GM12878 (cell line): ENCODE measurements at places on chromosomes 3 and 15. TPM values are rescaled to one million over a fixed set of nuclear protein-coding genes. Genes with fewer than 3 reads are reported as not detected.

Gene NR1I2
- total RNA-seq, result 0.90 and 0.96 TPM in 2 replicates

Gene OR5K2
- not detected in 2 replicates for total RNA-seq

Gene REC114
- not detected in 2 replicates for total RNA-seq

Gene PTH1R
- total RNA-seq, result not detected in 2 replicates

Gene UPK1B
- not detected in 2 replicates for total RNA-seq

Gene DNAJA4
- total RNA-seq, result 5.9 and 6.4 TPM in 2 replicates

DNA sequence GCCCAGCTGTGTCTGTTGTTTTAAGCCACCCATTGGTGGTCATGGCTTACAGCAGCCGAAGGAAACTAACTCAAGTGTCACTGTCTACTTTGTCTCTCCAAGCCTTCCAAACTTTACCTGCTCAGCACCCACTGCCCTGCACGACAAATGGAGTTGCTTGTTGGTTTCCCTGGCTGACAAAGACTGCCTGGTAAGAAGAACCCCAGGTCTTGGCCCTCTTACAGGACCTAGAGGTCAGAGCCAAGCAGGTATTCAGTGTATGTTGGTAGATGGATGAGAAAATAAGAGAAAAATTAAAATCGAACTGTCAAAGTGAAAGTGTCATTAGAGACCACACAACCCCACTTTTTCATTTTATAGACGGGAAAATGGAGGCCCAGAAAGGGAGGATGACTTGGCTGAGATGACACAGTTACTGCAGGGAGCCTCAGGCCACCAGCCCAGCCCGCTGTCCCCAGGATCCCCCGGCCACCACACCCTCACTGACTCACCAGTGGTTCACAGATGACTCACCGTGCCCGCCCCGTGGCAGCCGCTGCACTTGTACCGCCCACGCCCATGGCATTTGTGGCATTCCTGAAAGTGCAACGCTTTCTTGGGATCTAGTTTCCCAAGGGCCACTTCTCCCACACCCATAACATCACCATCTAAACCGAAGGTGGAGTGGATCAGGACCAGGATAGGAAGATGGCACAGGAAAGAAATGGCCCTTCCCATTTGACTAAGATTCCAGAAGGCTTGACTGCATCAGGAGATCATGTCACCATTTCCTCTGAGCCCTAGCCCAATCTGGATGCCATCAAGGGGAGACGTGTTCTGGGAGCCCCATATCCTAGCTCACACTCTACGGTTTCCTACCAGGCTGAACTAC, 15.2 kb downstream of the SSUH2 start:
- no peak overlapping the region for H3K27ac ChIP-seq
- H3K4me1 ChIP-seq, result 0 out of 2 replicates have a peak, but pooled peaks cover 3% of the 10 kb centered on the region
- H3K4me3 ChIP-seq, result no peak overlapping the region
- H3K36me3 ChIP-seq, result no peaks in the 10 kb centered on the region

DNA sequence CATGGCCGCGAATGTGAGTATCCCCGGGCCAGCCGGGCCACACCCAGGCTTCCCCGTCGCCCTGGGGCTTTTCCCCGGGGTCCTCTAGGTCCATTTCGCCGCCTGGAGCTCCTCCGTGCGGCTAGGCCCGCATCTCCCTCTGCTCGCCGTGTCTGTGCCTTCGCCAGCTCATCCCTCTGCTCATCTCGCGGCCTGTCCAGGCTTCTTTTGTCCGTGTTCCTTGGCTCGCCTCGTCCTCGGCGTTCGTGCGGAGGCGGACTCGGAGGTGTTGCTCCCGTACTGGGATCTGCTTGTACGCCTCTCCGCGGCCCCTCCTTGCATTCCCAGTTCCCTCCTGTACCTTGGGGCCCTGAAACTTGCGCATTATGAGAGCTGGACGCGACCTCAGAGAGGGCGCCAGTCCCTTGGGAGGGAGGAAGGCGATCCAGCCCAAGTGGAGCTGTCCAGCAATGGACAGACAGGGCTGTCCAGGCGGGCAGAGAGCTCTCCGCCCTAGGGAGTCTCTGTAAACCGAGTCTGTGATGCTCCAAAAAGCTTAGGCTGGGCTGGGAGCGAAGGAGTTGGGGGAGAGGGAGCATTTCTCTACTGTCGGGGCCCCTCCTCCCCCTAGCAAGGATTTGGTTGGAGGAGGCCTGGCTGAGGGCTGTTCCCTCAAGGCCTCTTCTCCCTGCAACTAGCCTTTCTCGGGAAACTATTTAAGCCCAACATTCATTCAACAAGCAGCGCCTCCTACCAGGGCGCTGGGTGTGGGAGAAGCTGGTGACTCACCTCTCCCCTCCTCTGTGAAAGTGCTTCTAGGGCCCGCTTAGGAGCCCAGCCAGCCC, 553 bp downstream of the TMEM43 start:
- H3K4me1 ChIP-seq, result peaks cover 8% of the 10 kb centered on the region
- H3K36me3 ChIP-seq, result peaks cover 17% of the 10 kb centered on the region
- no peaks in the 10 kb centered on the region for H3K27me3 ChIP-seq

DNA sequence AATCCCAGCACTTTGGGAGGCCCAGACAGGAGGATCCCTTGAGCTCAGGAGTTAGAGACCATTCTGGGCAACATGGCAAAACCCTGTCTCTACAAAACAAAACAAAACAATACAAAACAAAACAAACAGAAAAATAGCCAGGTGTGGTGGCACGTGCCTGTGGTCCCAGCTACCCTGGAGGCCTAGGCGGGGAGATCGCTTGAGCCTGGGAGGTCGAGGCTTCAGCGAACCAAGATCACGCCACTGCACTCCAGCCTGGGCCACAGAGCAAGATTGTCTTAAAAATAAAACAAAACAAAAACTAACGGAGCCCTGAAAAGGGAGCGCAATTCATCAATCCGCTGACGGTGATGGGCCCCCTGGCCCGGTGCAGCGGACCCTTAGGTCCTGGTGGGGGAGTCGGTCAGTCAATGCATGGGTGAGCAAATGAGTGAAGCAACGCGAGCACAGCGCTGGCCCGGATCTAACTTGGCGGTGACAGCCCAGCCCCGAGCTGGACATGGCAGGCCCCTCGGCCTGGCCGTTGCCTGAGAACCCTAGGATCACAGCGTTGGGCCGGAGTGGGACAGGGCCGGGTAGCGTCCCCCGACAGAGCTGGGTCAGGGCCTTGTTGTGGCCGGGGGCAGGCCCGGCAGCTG, 52.4 kb upstream of the BLM start:
- DNase-seq, result no peak
- peaks cover 60% of the 10 kb centered on the region for H3K4me1 ChIP-seq
- H3K4me3 ChIP-seq, result peak overlapping the region; percentile 82
- peak overlapping the region; percentile 100 for H3K27ac ChIP-seq

DNA sequence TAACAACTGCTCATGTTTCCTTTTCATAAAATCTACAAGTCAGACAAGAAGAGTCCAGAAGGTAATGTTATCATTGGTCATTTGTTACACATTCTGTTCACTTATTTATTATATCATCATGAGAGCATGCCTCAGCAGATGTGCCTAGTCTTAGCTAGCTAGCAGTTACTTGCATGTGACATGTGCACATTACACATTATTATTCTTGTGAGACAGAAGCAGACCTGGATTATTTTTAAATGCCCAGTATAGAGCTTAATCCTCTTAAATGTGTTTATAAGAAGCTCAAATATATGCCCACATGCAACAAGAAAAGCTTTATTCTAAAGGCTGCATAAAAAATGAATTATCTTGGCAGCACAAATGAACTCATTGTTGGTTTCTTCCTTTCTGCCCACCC, 12.6 kb downstream of the YEATS2 start:
- no peak overlapping the region for H3K4me3 ChIP-seq
- no peak overlapping the region for H3K27ac ChIP-seq
- no peaks in the 10 kb centered on the region for H3K27me3 ChIP-seq
- H3K4me1 ChIP-seq, result no peaks in the 10 kb centered on the region

DNA sequence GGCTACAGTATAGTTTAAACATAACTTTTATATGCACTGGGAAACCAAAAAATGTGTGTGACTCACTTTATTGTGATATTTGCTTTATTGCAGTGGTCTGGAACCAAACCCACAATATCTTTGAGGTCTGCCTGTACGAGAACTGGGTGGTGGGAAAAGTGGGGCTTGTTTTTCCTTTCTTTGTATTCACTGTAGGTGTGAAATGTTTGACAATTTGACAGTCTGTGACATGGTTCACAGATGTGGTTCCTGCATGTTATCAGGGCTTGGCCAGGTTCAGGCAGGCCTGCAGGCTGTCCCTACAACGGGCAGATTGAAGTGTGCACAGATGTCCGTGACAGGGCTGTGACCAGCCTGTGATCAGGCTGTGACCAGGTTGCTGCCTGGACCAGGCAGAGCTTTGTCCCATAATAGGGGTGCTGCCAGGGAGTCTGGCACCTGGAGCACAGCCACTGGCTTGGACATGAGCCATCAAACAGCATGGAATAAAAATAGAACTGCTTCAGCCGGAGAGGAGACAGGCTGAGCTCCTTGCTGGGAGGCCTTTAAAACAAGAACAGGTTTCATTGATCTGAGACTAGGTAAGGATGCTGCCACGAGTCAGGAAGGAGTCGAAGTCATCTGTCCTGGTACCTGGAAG, 61.0 kb downstream of the KLF13 start:
- H3K27me3 ChIP-seq, result no peaks in the 10 kb centered on the region
- peaks cover 2% of the 10 kb centered on the region; the same call in 1 of the 2 replicates for H3K4me1 ChIP-seq
- H3K36me3 ChIP-seq, result no peaks in the 10 kb centered on the region
- no peak overlapping the region for H3K4me3 ChIP-seq

- no peak overlapping the region for H3K27ac ChIP-seq
- H3K4me3 ChIP-seq, result no peak overlapping the region
- no peaks in the 10 kb centered on the region for H3K36me3 ChIP-seq
- no peak for DNase-seq
- H3K4me1 ChIP-seq, result no peaks in the 10 kb centered on the region
Measured at GRCh38 chr3:188472336-188472735, 318.4 kb downstream of the LPP start.

DNA sequence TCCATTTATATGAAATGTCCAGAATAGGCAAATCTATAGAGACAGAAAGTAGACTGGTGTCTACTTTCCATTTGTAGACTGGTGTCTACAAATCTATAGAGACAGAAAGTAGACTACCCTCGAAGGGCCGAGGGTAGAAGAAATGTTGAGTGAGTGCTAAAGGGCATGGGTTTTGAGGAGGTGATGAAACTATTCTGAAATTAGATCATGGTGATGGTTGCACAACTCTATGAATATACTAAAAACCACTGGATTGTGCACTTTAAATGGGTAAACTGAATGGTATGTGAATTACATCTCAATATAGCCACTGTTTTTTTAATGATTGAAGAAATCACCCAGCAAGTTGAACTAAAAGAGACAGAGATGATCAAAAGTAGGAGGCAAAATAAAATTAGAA, 27.9 kb downstream of the TP53BP1 start:
- H3K27ac ChIP-seq, result no peak overlapping the region
- no peaks in the 10 kb centered on the region for H3K4me1 ChIP-seq
- H3K4me3 ChIP-seq, result no peak overlapping the region
- H3K36me3 ChIP-seq, result peaks cover 3% of the 10 kb centered on the region; the same call in 1 of the 2 replicates
- H3K27me3 ChIP-seq, result no peaks in the 10 kb centered on the region

GRCh38 chr3:58507356-58508078, 15.6 kb downstream of the KCTD6 start:
- H3K27me3 ChIP-seq, result no peaks in the 10 kb centered on the region
- DNase-seq, result no peak
- H3K27ac ChIP-seq, result no peak overlapping the region
- no peak overlapping the region for H3K4me3 ChIP-seq
- no peaks in the 10 kb centered on the region for H3K36me3 ChIP-seq

GRCh38 chr15:27869697-27870281, 229.3 kb downstream of the OCA2 start:
- H3K27me3 ChIP-seq, result no peaks in the 10 kb centered on the region
- H3K36me3 ChIP-seq, result no peaks in the 10 kb centered on the region
- H3K4me3 ChIP-seq, result no peak overlapping the region
- H3K4me1 ChIP-seq, result no peaks in the 10 kb centered on the region

GRCh38 chr3:20747741-20748140, 561.7 kb upstream of the SGO1 start:
- no peak for DNase-seq
- no peaks in the 10 kb centered on the region for H3K36me3 ChIP-seq
- H3K27me3 ChIP-seq, result no peaks in the 10 kb centered on the region

GRCh38 chr3:12952343-12953200, 111.2 kb upstream of the RPL32 start:
- H3K4me3 ChIP-seq, result no peak overlapping the region
- no peak overlapping the region for H3K27ac ChIP-seq
- no peak for DNase-seq
- H3K27me3 ChIP-seq, result no peaks in the 10 kb centered on the region
- no peaks in the 10 kb centered on the region; the same call in 1 of the 2 replicates for H3K36me3 ChIP-seq

- H3K27me3 ChIP-seq, result no peaks in the 10 kb centered on the region
- H3K27ac ChIP-seq, result no peak overlapping the region
- H3K36me3 ChIP-seq, result no peaks in the 10 kb centered on the region
- no peak overlapping the region for H3K4me3 ChIP-seq
- H3K4me1 ChIP-seq, result no peaks in the 10 kb centered on the region
- no peak for DNase-seq
Measured at GRCh38 chr3:31503456-31503855, 29.3 kb upstream of the STT3B start.

GRCh38 chr15:89877083-89877425, 16.7 kb downstream of the AP3S2 start:
- no peak overlapping the region for H3K4me3 ChIP-seq
- H3K27me3 ChIP-seq, result no peaks in the 10 kb centered on the region
- no peaks in the 10 kb centered on the region for H3K4me1 ChIP-seq
- H3K36me3 ChIP-seq, result no peaks in the 10 kb centered on the region; the same call in 1 of the 2 replicates
- no peak overlapping the region for H3K27ac ChIP-seq
- no peak for DNase-seq

DNA sequence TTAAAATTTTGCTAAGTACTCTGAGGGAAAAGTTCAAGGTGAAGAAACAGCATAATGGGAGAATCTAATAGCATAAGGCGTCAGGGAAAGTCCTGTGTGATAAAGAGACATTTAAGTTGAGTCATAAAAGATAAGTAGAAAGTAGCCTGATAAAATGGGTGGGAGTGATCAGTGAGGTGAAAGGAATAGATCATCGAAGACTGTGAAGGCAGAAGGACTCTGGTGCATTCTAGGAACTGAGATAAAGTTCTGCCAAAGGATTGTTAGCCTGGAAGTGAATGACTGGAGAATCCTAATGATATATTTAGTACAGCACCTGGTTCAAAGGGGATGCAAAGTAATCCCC, 149.9 kb downstream of the CFAP20DC start:
- H3K4me3 ChIP-seq, result no peak overlapping the region
- no peaks in the 10 kb centered on the region for H3K36me3 ChIP-seq
- no peaks in the 10 kb centered on the region for H3K27me3 ChIP-seq
- peaks cover 8% of the 10 kb centered on the region; the same call in 1 of the 2 replicates for H3K4me1 ChIP-seq
- H3K27ac ChIP-seq, result no peak overlapping the region

- DNase-seq, result no peak
- no peaks in the 10 kb centered on the region; the same call in 1 of the 2 replicates for H3K36me3 ChIP-seq
- H3K27me3 ChIP-seq, result no peaks in the 10 kb centered on the region
- no peak overlapping the region for H3K4me3 ChIP-seq
Measured at GRCh38 chr3:186990878-186991308, 60.6 kb downstream of the ST6GAL1 start.

GRCh38 chr3:37955918-37956707, 34.5 kb upstream of the VILL start:
- peaks cover 3% of the 10 kb centered on the region for H3K4me1 ChIP-seq
- H3K4me3 ChIP-seq, result no peak overlapping the region

GRCh38 chr3:113450911-113451310, 9.6 kb upstream of the CFAP44 start:
- H3K4me3 ChIP-seq, result no peak overlapping the region
- H3K27me3 ChIP-seq, result no peaks in the 10 kb centered on the region
- DNase-seq, result no peak

GRCh38 chr15:95975212-95975611, 355.3 kb upstream of the NR2F2 start:
- H3K4me3 ChIP-seq, result no peak overlapping the region
- no peaks in the 10 kb centered on the region for H3K27me3 ChIP-seq
- H3K36me3 ChIP-seq, result no peaks in the 10 kb centered on the region
- H3K4me1 ChIP-seq, result peaks cover 32% of the 10 kb centered on the region
- peak; percentile 68 for DNase-seq
- peak overlapping the region; percentile 84 for H3K27ac ChIP-seq

GRCh38 chr3:114086356-114086755, 29.8 kb downstream of the QTRT2 start:
- H3K4me3 ChIP-seq, result no peak overlapping the region
- H3K27ac ChIP-seq, result no peak overlapping the region
- H3K4me1 ChIP-seq, result no peaks in the 10 kb centered on the region
- H3K27me3 ChIP-seq, result no peaks in the 10 kb centered on the region
